NCI-H524 treated with DMSO at 0.1 percent for 48 hours (cell line): ENCODE measurements at places on chromosomes 2 and 18.

GRCh38 chr2:239608723-239609122 is 207.9 kb upstream of the HDAC4 start:
- DNase-seq, result no peak

DNA sequence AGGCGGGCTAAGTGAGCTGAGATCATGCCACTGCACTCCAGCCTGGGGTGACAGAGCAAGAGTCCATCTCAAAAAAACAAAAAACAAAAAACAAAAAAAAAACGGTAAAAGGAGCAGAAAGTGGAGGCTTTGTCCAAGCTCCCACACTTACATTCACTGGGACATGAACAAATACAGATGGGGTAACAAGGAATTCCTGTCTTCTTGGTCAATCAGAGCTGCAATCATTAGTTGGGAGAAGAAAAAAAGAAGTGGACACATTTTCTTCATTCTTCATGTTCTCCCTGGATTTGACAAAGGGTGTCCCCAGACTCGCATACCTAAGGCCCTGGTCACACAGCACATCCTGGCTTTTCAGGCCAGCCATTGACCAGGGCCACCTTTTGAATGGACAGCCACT is 124.6 kb downstream of the SOCS6 start:
- no peak for DNase-seq

DNA sequence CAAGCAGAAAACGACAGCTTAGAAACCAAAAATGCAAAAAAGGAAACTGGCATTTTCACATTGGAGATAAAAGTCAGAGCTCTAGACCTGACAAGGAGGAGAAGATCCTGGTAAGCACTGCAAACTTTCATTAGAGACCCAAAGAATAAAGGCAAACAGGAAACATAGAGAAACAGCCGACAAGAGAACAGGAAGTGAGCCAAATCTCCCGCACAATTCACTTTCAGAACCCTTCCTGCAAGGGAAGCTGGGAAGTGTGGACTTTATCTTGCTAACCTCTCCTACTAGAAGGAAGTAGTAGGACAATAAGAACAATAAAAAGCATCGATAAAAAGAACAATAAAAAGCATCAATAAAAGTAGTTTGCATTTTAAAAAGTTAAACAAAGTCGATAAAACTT is 417.8 kb upstream of the SPHKAP start:
- DNase-seq, result no peak

GRCh38 chr18:37428288-37428974 is 137.2 kb downstream of the CELF4 start:
- no peak for DNase-seq

DNA sequence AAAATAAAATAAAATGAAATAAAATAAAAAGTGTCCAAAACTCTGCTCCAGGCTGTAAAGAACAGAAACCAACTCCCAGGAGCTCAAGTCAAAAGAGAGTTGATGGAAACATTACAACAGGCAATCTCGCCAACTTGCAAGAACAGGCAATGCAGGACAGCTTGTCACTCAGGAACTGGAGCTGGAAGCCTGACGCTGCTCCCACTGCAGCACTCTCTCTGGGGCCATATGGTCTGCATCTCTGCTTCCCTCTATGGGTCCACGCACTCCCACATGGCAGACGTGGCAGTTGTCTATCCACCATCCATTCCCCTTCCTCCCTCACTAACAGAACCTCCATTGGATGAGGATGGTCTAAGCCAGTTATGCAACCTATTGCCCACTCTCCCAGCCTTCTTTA is 23.3 kb upstream of the ARPC2 start:
- DNase-seq, result no peak

- DNase-seq, result no peak
Observed at GRCh38 chr18:6979954-6980353, 137.6 kb downstream of the LAMA1 start.

GRCh38 chr18:11969904-11970835 is 11.1 kb upstream of the IMPA2 start:
- no peak for DNase-seq

DNA sequence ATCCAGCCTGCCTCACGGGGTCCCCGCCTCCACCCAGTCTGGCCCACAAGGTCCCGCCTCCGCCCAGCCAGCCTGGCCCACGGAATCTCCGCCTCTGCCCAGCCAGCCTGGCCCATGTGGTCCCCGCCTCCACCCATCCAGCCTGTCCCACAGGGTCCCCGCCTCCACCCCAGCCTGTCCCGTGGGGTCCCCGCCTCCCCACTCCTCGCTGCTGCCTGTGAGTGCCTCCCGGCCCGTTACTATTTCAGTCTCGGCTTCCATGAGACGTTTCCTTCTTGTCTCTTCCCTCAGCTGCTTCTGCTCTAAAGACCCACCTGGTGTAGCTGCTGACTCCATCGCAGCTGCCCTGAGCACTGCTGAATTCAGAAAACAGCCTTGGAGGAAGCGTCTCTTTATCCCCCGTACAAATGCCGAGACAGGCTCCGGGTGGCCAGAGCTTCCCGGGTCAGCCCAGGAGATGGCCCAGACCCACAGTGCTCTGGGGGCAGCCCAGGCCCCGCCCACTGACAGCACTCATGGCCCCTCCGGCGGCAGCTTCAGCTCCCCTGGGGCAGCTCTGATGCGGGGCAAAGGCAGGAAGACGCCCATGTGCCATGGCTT is 69.8 kb downstream of the NFATC1 start:
- DNase-seq, result no peak

DNA sequence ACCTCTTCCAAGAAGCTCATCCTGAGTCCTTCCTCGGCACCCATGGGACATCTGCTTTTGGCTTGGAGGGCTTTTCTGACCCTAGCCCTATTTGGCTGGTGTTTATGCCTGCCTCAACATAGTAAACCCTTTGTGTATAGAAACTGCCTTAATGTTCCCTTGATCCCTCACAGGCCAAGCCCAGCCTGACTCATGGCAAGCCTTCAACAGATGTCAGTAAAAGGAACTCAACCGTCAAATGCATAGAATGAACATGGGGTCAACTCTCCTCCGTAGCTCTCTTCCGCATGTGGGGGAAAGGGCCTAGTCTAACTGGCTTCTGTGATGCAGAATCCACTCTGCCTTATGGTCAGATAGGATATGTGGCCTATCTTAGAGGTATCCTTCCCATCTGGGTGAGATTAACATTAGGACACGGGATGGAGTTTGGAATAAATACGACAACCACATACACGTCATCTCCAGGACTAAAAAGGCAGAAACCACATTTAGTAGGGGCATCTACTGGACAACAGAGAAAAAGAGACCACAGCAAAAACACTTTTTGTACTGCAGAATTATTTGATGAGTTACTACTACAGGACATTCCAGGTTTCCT is 2.5 kb upstream of the NPAS2 start:
- DNase-seq, result no peak

DNA sequence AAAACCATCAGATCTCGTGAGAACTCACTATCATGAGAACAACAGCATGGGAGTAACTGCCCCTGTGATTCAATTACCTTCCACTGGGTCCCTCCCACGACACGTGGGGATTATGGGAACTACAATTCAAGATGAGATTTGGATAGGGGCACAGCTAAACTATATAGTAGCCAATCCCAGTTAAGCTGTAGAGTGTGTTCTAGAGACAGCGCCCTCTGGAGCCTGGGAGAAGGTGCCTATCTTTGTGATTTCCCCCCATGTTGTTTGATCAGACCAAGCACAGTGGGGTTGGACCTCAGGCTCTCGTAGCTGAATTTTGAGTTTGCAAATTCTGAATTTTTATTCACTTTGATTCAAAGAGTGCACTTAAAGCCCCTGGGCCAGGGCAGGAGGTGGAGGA is 108.2 kb upstream of the TWIST2 start:
- no peak for DNase-seq

- no peak for DNase-seq
Observed at GRCh38 chr2:223943561-223944008, 1.6 kb downstream of the WDFY1 start.

DNA sequence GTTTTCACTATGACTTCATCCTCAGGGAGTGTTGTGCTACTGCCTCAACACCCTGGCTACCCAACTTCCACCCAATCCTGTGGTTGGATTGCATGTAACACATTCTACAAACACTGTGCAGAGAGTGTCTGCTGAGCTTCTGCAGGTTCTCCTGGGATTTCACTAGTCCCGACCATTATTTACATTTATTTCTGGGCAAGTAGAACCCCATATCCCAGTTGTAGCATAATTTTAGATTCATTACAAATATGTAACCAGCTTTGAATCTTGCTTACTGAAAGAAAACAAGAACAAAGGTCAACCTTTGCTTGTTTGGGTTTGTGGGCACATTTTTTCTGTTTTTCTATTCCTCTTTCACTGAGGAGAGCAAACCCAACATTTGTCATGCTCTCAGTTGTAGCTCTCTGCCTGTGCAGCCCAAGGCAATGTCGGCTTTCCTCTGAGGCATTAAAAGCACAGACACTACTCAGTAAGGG is 2036.1 kb upstream of the LRRTM1 start:
- DNase-seq, result no peak

GRCh38 chr2:36079793-36080192 is 275.8 kb upstream of the CRIM1 start:
- no peak for DNase-seq

DNA sequence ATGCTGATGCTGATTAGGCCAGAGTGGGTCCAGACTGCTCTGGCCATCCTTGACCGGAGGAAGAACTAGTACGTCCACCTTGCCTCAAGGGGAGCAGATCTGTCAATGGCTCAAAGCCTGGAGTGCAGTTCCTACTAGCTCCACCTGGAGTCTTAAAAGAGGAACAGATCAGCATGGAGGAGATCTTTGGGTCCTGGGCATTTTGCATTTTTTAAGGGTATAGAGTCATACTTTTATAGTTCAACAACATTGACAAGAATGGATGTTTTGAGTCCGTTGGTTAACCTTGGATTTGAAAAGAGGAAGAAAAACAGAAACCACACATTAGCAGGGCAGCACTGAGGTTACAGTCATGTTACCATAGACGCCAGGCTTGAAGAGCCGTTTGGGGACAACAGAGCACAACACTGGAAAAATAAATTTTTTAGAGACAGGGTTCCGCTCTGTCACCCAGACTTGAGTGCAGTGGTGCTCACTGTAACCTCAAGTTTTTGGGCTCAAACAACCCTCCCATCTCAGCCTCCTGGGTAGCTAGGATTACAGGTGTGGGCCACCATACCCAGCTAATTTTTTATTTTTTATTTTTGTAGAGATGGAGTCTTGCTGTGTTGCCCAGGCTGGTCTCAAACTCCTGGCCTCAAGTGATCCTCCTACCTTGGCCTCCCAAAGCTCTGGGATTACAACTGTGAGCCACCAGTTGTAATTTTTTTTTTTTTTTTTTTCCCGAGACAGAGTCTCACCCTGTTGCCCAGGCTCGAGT is 78.5 kb downstream of the PRKCE start:
- DNase-seq, result no peak

DNA sequence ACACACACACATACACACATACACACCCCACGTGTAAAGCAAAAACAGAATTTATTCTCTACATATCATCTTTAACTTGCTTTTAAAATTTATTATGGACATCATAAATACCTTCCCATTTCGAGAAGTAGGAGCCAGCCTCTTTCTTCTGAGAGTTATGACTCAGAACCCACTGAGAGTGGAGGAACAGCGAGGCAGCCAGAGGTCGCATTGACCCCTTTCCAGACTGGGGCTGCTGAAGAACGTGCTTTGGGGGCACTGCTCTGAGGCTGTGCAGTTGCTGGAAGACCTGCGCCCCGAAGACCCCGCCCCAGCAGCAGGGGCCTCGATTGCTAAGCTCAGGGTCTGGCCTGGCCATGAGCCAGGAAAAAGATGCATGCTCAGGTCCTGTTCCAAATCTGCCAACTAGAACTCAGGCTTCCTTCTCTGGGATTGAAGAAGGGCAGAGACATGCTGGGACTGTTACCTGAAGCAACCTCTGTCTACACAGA is 133.8 kb upstream of the TWIST2 start:
- no peak for DNase-seq

- DNase-seq, result no peak
Observed at GRCh38 chr2:40256649-40257048, 195.2 kb downstream of the SLC8A1 start.

DNA sequence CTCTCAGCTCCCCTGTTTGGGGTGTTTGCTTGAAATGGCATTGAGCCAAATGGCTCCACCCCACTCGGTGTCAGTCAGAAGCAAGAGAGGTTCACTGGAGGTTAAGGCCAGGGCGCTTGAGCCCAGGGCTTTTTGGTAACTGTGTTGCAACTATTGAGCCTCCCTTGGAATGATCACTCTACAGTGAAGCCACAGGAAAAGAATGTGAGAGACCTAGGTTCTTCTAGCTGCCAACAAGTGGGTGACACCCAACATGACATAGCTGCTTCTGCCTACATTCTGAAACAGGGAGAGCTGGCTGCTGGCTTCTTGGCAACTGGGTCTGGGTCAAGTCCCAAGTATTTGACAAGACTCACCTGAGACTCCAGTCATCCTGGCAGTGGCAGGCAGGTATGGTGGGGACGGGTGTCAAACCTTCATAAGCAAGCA is 7.1 kb upstream of the GRHL1 start:
- no peak for DNase-seq

DNA sequence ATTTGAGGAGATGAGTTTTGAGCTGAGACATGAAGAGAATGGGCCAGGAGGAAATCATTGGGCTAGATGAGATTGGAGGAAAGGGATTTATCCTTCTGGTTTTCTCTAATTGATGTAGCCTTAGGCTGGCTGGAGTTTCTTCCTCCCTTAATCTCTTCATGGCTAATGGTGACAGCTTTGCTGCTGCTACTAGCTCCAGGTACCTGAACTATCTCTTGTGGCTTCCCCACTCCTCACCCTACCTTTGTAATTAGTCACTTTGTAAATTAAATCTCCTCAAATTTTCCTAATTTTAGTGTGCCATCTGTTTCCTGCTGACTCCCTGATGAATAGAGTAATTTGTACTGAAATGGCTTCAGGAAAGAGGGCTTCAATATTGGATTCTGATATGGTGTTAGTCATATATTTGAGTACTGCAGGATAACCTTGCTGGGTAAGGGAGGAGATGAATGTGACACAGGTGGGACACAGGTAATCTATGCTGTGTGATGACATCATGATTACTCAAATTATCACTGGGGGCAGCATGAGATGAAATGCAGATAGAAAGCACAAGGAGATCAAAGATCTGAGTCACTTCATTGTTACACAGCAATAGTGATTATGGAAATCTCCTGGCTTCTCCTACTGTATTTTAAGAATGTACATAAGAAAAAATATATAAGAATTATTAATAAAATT is 1134.1 kb upstream of the DDX18 start:
- DNase-seq, result peak; percentile 30

DNA sequence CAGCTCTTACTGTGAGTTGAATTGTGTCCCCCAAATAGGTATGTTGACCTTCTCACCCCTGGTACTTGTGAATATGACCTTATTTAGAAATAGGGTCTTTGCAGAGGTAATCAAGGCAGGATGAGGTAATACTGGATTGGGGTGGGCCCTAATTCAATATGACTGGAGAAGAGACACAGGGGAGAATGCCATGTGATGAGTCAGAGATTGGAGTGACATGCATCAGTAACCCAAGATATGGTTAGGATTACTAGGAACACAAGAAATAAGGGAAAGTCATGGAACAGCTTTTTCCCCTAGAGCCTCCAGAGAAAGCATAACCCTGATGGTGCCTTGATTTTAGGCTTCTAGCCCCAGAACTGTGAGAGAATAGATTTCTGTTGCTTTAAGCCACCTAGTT is 37.0 kb upstream of the ATP5MC3 start:
- DNase-seq, result no peak

GRCh38 chr2:202064881-202065230 is 8.2 kb upstream of the KIAA2012 start:
- no peak for DNase-seq
